ENCODE measurements at places on chromosomes 16 and 17. TPM values are rescaled to one million over a fixed set of nuclear protein-coding genes. Genes with fewer than 3 reads are reported as not detected.

DNA sequence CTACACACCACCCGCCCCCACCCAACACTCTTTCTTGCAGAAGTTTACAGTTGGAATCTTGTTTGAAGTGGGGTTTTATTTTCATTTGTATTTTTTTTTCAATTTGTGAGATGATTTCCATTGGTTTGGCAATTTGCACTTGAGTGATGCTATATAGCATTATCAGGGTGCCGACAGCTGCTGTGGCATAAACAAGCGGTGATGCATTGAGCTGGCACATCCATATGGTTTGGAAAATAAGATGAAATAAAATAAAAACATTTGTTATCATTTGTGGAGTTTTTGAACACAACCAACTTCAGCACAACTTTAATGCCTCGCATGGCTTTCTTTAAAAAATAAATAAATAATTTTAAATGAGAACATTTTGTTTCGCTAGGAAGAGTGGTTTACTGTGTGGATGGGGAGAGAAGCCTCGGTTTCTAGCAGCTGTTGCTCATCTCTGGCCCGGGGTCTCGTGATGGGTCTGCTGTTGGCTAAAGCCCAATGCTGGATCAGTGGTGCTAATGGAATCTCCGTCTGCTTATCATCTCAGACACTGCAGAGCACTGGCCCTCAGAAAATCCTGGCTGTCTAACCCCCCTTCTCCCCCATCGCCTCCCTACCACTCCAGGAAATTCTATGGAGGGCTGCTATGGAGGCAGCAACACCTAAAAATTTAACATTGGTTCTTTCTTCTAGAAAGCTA, 192.3 kb upstream of the MAF start:
- DNase-seq, result no peak

GRCh38 chr17:63361182-63361581, 84.9 kb downstream of the CYB561 start:
- DNase-seq, result no peak

DNA sequence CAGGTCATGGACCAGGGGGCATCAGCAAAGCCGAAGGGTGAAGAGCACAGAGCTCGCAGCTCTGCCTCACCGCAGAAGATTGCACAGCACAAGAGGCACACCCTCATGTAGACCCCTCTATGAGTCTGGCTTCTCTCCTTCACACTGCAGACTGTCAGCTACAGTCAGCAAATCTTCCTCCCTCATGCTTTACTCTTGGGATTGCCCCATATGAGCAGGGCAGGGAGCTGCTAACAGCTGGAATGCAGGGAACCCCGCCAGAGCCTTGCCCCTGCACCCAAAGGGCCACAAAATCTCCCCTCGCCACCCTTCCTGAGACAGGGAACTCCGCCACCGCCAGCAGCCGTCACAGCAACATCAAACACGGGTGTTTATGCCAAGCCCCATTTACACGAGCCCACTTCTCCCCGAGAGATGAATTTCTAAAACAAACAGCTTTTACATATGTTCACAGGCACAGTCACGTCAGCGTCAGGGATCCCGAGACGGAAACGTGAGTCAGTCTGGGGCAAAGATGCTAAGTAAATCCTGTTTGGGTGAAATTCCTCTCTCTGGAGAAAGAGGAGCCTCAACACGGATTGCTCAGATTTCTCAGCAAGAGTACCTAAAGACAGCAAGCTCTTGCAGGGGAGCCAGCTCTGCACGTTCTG, 121.9 kb downstream of the CDYL2 start:
- no peak for DNase-seq

DNA sequence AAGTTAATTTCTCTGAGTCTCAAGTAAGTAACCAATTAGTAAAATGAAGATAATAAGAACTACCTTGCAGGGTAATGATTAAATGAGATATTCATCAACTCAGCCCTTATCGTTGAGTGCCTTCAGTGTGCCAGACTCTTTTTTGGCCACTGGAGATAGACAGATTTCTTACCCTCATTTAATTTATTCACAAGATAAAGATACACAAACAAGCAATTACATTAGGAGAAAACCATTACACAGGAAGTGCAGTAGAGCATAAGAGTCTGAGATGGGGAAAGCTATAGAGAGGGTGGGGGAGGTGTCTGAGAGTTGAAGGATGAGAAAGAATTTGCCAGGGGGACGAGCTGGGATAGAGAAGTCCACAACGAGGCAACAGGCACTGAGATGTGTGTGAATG, 72.5 kb upstream of the BCAR1 start:
- DNase-seq, result no peak

GRCh38 chr16:79101491-79101890, 499.0 kb downstream of the MAF start:
- no peak for DNase-seq

- no peak for DNase-seq
These were observed 180.3 kb downstream of the MRTFB start for GRCh38 chr16:14251419-14251818.

DNA sequence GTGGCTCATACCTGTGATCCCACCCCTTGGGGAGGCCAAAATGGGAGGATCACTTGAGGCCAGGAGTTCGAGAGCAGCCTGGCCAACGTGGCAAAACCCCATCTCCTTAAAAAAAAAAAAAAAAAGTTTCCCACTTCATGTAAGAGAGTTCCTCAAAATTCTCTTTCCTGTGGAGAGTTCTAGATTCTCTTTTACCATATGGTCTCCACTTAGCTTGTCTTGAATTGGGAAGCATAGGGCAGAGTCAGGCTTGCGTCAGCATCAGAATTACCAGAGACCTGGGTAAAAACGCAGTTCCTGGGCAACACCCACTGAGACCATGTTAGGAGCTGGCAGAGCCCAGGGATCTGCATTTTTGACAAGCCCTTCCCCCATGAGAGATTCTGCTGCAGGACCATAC, 158.4 kb downstream of the CCDC182 start:
- DNase-seq, result no peak

DNA sequence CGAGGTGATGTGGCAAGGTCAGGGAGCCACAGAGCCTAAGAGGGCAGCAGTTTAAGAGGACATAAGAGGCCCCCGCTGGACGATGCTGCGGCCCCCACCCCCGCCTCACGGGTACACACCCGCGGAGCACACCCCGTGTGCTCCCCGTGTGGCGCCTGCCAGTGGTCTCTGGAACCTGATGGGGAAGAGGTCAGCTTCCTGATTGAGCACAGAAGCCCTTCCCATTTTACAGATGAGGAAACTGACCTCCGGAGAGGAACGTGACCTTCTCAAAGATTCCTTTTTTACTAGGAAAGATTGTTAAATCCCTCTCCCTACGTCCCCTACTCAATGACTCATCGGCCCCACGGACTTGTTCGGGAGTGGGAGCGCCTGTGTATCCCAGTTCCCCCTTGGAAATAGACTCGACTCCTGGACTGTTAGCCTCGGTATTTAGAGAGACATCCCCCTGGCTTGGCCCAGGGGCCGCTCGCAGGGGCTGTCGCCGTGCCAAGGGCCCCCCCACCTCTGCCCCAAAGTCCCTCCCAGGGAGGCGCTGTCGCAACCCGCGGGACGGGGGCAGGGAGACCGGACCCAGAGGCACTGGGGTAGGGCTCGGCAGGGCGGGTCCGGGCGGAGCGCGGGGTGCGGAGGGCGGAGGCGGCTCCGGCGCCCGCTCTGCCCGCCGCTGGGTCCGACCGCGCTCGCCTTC, at the start of gene ABCC3:
TSS of gene ABCC3 (plus strand) at position 658 of the 691 bp plus-strand sequence. CDS start 56 bp downstream, outside the sequence.
- DNase-seq, result no peak

The KRT33B gene
- not detected for polyA plus RNA-seq
